ENCODE measurements at places on chromosomes 2 and 18.

- no peak for DNase-seq
These were observed 1091.5 kb upstream of the CHAC2 start for GRCh38 chr2:52676056-52676455.

- no peak for DNase-seq
These were observed 133.3 kb downstream of the GAREM1 start for GRCh38 chr18:32337347-32337746.

- no peak for DNase-seq
These were observed 26.3 kb downstream of the MBP start for GRCh38 chr18:77106331-77106730.

DNA sequence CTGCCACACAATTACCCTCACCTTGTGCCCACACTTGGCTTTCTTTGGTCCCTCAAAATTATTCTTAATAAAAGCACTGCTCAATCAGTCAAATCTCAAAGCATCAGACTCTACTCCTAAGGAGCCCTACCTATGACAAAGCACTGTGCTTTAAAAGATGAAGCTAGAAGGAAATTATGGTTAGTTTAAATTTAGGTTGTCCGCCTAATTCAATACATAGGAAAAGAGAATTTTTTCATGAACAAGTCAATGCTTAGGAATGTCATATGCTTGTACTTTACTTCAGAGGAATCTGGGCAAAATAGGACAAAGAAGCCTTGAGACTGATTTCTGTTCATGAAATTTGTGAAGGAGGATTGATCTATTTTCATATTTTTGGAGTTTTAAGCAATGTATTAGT is 726.4 kb upstream of the CDH2 start:
- DNase-seq = no peak

DNA sequence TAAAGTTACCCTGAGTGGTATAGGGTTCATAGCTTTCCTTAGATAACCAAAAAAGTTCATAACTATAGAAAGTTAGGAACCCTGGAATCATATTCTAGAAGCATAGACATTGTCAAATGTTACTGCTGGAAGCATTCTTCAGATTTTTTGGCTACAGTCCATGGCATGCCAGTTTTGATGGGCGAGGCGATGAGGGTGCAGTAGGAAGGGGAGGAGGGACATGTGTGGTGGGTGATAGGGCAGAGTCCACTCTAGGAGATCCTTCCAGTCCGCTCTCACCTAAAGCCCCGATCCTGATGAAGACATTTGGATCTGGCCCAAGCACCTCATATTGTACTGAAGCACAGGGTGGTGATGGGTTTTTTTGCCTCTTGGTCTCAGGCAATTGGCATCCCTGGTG is 91.8 kb downstream of the HRH4 start:
- DNase-seq = no peak

DNA sequence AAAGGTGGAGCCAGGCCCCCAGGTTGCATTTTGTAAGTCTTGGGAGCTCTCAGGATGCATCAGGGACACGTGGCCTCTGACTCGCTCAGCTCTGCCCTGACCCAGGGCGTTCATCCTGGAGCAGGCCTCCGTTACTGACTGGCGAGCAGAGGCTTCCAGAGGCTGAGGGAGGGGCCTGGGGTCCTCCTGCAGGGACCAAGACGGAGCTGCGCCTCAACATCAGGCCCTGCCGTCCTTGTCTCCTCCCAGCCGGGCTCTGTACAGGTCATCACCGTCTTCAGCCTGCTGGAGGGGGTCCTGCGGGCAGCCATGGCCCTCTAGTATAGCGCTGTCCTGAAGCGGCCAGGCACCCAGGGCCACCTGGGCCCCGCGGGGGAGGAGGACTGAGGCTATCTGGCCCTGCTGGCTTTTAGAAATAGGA is 10.2 kb upstream of the ALPP start:
- DNase-seq = peak; percentile 56

DNA sequence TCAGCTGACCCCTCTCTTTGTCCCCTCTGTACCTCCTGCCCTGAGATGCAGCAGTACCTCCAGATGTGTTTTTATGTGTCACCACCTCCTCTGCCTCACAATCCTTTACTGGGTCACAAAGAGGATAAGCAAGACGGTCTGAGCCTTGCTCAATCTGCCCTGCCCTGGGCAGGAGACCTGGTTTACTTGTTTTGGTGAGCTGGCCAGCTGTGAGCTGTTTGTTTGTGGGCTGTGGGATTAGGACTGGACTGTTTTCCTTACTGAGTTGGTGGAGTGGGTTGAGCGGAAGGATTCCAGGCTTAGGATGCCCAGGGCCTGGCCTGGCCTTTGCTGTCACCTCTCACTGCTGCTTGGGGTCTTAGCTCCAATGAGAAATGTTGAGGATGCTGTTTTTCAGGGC is 299.5 kb downstream of the SRBD1 start:
- DNase-seq = no peak

DNA sequence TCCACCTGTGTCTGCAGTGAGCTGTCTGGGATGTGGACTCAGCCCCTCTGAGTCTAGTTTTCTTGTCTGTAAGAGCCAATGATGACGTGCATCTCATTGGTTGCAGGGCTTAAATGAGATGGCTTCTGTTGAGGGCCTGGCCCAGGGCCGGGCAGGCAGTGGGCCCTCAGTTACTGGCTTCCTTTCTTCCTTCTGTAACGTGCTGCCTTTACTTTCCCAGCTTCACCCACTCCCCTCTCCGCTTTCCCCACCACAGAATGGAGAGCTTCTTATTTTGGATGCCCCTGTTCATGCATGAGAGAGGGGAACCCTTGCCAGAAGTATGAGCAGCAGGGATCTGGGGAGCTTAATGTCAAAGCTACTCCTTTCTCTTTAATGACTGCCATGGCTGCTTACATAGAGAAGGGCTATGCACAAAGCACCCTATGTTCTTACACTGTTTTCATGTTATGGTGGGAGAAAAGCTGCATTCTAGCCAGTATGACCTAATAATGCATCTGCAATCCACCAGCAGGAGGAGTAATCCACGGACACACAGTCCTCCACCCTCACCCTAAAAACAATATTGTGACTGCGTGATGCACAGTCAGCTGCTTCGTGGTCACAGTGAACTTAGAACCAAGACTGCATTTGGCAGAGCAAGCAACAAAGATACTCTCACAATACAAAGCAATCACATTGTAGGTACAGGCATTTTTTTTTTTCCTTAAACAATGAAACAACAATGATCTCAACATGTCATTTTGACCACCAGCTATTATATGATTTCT is 37.2 kb downstream of the CREG2 start:
- DNase-seq = no peak

GRCh38 chr18:50167966-50168365 is 27.0 kb downstream of the MYO5B start:
- DNase-seq = no peak

GRCh38 chr2:79782576-79783452 is 270.0 kb downstream of the CTNNA2 start:
- DNase-seq = no peak

GRCh38 chr2:128442053-128442751 is 123.5 kb upstream of the HS6ST1 start:
- no peak for DNase-seq

GRCh38 chr18:52403291-52404021 is 63.5 kb downstream of the DCC start:
- DNase-seq = no peak

DNA sequence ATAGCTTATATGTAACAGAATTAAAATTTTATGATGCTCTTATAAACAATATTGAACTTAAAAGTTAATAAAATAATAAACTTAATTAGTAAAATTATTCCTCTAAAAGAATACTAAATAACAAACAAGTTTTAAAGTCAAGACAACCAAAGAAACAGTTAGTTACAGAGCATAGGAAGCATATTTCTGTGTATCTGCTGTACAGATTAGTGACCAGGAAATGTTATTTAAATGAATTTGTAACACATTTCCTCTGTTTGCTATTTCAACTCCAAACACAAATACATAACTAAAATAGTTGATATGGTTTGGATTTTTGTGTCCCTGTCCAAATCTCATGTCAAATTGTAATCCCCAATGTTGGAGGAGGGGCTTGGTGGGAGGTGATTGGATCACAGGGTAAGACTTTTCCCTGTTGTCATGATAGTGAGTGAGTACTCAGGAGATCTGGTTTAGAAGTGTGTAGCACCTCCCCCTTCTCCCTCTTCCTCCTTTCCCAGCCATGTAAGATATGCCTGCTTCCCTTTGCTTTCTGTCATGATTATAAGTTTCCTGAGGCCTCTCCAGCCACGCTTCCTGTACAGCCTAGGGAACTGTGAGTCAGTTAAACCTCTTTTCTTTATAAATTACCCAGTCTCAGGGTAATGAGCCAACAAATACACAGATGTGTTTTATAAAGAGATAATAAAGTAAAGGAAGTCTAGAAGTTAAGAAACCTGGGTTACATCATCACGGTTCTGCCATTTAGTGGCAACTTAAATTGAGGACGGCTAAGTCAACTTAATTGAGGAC is 51.8 kb downstream of the ROCK2 start:
- no peak for DNase-seq

DNA sequence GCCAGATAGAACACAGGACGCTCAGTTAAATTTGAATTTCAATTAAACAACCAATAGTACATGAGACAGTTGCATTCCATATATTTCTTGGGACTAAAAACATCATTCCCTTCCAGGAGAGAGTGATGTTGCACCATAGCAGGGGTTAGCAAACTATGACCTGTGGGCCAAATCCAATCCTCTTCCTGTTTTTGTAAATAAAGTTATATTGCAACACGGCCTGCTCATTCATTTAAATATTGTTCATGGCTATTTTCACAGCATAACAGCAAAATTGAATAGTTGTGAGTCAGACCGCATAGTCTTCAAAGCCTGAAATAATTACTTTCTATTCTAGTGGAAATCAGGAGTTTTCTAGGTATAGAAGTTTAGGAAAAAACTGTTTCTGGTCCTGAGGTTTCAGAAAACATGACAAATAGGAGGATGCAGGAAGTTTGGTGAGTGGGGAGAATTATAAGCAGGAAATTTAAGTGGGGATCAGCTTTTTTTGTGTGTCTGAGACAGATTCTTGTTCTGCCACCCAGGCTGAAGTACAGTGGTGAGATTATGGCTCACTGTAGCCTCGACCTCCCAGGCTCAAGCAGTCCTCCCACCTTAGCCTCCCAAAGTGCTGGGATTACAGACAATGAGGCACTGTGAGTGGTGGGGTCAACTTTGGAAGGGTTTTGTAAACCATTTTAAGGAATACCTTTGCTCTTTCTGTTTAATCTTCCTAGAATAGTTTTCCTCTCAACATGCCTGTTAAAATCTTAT is 131.5 kb downstream of the SOCS6 start:
- no peak for DNase-seq

DNA sequence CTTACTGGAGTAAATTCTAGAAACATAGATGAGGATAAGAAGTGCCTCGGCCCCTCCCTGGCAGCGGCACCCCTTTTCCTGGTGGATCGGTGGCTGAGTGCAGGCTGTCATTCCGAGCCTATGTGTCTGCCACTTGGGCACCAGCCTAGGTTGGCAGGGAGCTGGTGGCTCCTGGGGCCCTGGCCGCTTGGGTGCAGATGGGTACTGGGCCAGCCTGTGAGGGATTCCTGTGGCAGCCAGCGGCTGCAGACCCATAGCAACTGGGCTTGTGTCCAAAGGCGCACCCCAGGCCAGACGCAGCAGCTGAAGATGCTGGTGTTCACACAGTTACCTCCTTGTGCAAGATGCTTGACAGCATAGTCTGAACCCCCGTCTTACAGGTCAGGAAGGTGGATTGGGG is 2.8 kb downstream of the SNORC start:
- DNase-seq = no peak

All from 8988T (cell line).